Epithelial cell of esophagus (primary cell): ENCODE measurements at places on chromosomes 16 and 17.

- peak; percentile 53 for DNase-seq
These were observed 22.8 kb downstream of the TAOK1 start for GRCh38 chr17:29412780-29413565.

DNA sequence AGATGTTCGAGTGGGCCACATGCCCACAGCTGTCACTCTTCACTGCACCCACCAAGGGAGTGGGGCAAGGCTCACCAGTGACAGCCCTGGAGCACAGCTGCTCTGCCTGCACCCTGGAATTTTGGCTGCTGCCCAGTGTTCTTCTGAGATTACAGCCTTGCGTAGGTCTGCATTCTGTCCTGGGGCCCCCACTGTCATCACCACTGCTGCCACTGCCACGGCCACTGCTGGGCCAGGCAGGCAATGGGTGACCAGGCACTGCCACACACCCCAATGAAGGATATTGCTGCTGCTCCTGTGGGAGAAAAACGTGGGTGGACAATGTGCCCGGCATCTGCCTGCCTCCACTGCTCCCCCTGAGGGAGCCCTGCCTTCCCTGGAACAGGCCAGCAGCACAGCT is 1717.0 kb downstream of the TP53TG3F start:
- no peak for DNase-seq

GRCh38 chr16:86424985-86425384 is 85.3 kb upstream of the FOXF1 start:
- no peak for DNase-seq

DNA sequence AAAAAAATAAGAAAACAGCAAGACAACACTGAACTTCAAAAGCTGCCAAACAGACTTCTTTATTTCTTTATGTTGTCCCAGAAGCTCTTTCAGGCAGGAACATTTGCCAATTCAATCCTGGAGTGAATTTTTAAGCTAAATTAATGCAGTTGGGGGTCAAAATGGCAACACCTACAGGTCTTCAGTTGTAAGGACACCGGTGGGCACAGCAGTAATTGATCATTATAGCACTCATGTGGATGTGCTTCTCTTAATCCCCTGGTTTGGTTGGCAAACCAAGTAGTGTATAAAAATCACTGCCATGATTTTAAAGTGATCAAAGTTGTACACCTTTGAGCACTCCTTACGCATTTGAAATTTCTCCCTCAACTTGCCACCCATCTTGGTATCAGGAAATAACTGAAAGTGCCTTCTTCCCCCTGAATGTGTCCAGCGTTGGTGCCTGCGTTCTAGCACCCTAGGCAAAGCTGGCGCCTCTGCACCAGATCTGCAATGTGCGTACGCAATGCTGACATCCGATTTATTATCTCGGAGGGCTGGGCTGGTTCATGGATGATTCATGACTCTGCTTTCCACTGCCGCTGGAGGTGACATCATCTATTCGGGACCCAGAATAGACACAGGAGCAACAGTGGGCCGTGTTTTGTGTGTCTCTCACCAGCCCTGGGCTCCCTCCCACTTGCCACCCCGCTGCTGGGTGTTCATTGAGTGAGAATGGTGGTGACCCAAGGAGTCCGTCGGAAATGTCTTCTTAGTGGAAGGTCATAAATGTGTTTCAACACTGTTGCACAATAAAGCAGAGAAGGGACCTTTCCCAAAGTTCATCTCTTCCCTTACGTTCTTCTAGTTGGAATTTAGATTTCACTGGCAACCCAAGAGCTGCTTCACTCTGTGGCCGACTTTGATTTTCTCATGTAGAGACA is 203.4 kb downstream of the CCDC182 start:
- no peak for DNase-seq

- DNase-seq, result peak; percentile 33
These were observed 194.7 kb downstream of the SPECC1 start for GRCh38 chr17:20203761-20204263.

GRCh38 chr17:80645706-80646325 is 101.2 kb downstream of the RPTOR start:
- DNase-seq, result no peak

DNA sequence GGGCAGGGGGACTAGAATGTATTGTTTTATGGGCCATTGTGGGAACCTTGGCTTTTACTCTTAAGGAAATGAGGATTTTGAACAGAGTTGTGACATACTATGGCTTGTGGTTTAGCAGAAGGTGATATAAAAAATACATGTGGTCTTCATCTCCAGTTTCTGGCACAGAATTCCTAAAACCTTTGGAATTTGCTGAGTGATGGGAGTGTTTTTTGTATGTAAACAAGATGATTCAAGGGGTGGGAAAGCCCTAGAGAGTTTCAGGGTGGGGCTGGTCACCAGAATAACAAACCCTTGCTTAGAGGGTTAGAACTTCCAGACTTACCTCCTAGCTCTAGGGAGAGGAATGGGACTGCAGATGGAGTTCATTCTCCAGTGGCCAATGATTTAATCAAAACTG is 316.1 kb downstream of the PHKB start:
- peak; percentile 63 for DNase-seq

GRCh38 chr17:61786088-61786487 is 77.2 kb downstream of the BRIP1 start:
- no peak for DNase-seq

DNA sequence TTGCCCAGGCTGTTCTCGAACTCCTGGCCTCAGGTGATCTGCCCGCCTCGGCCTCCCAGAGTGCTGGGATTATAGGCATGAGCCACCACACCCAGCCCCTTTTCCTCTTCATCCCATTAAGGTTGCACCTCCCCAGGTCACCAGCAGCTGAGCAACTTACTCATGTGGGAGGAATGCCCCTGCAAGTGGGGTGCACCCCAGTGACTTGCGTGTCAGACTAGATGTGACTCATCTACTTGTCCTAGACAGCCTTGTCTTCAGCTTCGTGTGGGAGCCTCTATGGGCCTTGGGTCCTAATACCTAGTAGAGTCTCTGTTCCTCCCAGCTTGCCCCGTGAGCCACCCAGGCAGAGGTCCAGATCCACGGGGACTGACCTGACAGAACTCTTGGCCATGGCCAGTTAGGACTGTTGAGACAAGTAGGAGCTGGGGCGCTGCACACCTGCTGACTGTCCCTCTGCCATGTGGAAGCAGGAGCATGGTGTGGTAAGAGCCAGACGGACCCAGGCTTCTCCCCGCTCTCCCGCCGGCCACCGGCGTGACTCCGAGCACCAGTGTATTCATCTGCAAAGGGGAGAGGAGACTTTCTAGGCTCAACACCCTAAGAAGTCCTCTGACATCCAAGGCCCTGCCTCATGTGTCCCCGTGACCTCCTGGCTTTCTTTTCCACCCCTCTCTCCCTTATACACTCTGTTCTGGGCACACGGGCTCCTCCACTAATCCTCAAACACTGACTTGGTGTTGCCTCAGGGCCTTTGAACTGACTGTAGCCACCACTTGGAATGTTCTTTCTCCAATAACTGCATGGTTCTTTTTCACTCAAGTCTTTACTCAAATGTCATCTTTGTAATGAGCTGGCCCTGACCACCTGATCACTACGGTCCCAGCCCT is 11.6 kb upstream of the CBX4 start:
- DNase-seq, result peak; percentile 93

DNA sequence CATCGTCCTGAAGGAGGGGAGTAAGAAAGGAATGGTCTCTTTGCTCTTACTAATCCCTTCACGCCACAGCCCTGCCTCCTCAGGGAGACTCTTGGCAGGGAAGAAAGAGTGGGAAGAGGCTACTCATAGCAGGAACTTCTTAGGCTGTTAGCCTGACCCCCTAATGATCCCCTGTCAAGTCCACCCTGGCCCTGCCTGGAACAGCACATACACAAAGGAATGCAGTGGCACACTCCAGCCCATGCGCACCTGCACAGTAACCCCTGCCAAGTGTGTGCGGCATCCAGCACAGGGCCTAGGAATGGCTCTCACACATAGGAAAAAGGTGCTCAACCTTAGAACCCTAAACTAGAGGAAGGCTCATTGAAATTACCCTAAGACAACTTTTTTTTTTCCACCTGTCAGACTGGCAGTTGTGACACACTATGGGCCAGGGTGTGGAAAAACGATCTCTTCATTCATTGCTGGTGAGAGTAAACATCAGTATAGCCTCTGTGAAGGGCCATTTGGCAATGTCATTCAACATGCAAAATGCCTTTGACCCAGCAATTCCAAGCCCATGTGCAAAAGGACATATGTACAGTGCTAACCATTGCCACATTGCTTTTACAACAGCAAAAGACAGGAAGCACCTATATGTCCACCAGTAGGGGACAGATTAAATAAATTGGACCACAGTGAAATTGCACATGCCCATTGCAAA is 50.1 kb downstream of the PIMREG start:
- DNase-seq, result peak; percentile 60

GRCh38 chr16:50457979-50458491 is 89.2 kb upstream of the BRD7 start:
- no peak for DNase-seq

GRCh38 chr16:20515688-20516090 is 60.5 kb downstream of the ACSM2B start:
- DNase-seq, result no peak

DNA sequence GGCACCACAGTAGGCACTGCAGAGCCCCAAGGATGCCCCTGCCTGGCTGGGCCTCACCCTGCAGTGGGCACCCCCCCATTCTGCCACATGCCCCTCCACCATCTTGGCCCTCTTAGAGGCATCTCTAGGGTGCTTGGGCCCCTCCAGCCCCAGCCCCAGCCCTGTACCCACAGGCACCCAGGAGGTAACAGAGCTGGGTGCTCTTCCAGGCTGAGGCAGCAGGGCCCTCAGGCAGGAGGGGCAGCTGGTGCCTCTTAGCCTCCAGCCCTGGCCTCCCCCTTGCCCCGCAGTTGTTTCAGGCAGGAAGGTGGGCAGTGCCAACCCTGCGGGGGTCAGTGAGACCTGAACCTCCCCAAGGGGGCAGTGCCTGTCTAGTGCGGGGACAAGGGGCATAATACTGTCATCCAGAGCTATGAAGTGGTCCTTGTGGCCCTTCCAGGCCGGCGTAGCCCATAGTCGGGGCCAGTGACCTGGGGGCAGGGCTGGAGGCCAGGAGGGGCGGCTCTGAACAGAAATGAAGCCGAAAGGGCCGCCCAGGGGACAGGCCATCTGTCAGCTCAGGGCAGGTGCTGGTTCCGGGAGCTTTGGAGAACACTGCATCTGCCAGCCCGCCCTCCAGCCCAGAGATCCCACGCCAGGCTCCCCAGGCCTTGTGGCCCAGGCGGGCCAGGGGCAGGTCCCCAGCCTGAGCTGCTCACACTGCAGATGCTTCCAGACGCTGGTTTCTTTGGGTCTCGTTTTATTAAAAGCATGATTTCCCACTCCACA is 4.9 kb upstream of the AATK start:
- no peak for DNase-seq

- DNase-seq, result no peak
These were observed 7.4 kb upstream of the TBX4 start for GRCh38 chr17:61444831-61445230.

DNA sequence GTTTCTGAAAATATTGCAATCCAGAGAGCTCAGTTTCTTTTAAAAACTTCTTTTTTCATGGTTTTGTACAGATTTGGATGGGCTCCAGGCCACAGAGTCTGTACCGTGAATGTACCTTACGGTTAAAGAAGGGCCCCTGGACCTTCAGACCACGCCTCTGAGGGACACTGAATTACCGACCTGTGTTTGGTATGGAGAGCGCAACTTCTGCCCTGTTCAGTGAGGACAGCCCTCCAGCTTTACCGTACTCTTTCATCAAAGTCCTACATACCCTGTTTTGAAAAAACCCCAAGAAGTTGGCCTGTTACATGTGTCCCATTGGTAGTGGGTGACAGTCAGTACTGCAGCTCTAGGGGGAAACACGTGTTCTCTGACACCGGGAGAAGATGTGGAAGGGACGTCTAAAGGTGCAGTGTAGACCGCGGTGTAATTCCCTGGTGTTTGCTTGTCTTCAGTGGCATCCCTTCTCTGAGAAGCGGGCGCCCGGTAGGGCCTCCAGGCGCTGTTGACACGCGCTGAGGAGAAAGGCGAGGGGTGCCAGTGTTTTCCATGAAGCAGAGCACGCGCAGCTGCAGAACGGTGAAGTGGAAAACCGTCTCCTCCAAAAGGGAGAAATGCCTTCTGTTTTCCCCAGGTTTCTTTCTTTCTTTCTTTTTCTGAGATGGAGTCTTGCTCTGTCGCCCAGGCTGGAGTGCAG is 6.2 kb downstream of the PGS1 start:
- no peak for DNase-seq

GRCh38 chr16:89890200-89890599 is 16.8 kb downstream of the TCF25 start:
- DNase-seq, result no peak

GRCh38 chr16:8632675-8633182 is 11.2 kb downstream of the METTL22 start:
- DNase-seq, result no peak

- no peak for DNase-seq
These were observed 51.6 kb downstream of the NUP93 start for GRCh38 chr16:56781528-56781961.

DNA sequence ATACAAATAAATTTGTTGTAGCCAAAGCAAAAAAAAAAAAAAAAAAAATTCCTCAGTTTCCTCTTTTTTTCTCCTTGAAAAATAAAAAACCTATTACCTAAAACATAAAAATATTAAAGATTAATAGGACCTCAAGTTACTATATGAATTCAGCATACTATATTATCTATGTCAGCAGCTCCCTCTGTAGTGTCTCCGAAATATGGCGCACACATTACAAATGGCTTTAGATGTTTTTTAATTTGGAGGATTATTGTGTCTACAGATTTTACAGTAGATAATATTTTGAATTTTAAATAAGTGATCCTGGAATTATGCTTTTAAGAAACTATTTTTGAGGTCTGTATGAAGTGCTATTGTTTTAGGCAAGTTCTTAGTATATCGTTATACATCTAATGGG is 94.4 kb downstream of the NLK start:
- no peak for DNase-seq

GRCh38 chr16:3458852-3459361 is 15.4 kb downstream of the NAA60 start:
- no peak for DNase-seq

GRCh38 chr16:81327447-81328196 is 12.9 kb downstream of the GAN start:
- peak; percentile 79 for DNase-seq
